ENCODE measurements at places on chromosomes 6 and 20.

DNA sequence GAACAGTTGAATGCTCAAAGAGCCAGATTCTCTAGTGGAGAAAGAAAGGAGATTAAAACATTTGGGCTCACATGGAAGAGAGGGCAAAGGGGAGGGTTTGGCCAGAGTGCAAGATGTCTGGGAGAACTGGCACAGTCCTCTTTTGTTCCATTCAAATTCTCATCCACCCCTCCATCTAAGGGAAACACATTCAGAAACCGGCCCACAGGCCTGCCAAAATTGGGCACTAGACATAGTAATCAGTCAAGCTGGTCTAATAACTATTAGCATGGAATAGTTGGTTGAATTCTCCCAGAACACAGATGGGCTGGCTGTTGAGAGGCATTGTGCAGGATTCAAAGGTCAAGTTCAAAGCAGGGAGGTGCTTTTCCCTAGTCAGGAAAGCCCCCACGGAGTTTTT lies 341.4 kb upstream of the IRAK1BP1 start:
- no peak for DNase-seq

DNA sequence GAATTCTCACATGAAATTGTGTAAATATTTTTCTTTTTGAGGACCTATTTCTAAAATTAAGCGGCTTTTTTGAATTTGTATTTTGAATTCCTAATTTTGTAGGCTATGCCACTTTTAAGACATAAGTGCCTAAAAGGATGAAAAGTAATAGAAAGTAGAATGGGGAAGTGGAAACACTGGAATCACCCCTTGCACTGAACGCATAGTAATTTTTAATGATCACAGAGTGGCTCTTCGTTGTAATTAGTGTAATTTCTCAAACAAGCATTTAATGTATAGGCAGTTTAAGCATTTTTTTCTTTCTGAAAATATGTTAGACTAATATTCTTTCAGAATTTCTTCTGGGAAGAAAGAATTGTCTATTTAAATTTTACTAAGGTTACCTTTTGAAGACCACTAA lies 73.2 kb downstream of the ARID1B start:
- no peak for DNase-seq

DNA sequence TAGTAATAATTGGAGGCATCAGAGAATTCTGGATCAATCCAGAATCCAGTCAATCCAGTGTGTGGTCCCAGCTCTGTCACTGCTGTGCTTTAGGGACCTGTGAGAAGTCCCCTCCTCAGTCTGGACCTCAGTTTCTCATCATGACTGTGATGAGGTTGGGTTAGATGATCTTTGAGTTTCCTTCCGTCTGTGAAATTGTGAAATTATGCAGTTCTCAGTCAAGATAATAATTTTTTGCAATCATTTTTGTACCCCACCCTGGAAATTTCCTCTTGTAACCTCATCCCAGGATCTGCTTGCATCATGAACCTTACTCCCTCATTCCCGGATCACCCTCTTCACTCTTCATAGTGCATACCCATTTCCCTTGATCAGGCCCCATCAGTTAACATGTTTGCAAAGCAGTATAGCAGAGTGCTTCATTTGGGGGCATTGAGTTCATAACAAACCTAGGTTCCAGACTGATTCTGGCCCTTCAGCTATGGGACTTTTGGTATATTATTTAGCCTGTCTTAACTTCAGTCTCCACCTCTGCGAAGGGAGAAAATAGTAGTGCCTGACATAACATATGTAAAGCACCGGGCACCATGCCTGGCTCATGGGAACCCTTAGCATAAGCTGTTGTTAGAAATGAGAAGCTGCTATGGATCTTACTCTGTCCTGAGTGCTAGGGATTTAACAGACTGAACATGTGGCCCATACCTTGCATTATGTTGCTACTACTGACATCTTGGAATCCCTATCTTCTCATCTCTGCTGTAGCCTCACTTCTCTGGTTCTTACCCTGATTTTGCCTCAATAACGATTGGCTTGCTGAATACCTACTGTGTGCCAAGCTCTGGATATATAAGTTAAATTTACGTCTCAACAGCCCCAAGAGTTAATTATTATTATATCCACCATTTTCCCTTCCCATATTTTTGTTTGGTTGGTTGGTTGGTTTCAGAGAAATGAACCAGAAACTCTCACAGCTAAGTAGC lies 1.3 kb downstream of the ZNF76 start:
- DNase-seq: no peak

DNA sequence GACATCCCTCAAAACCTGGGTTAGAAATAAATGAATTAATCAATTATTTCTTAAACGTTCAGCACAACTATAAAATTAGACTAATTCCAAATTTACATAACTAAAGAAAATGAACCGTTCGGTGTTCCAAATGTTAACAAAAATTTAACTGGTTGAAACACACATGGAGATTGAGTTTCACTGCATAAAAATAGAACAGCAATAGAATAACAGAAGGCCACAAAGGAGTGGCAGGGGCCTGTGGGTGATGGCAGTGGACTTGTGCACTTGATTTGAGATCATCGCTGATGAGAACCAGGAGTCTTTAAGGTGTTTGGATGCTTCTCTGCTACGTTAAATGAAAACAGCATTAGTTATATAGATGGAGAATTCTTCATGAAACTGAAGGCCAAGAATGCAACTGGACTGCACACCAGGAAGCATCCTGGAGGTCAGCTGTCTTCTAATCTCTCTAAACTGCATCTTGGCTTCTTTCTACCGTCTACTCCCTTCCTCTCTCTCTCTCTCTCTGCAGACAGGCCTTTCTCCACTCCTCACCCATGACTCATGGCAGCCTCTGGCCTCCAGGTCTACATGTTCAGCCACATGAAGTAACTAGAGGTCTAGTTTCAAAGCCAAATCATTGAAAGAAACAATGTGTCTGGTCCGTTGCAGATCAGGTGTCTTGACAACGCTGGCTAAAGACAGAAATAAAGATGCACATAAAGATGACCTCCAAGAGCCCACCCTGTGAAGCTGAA lies 111.3 kb downstream of the SIM1 start:
- DNase-seq: no peak

GRCh38 chr6:13813026-13813425 lies 1.3 kb downstream of the MCUR1 start:
- no peak for DNase-seq

- no peak for DNase-seq
Measured at GRCh38 chr20:49009899-49010631, 36.0 kb upstream of the CSE1L start.

DNA sequence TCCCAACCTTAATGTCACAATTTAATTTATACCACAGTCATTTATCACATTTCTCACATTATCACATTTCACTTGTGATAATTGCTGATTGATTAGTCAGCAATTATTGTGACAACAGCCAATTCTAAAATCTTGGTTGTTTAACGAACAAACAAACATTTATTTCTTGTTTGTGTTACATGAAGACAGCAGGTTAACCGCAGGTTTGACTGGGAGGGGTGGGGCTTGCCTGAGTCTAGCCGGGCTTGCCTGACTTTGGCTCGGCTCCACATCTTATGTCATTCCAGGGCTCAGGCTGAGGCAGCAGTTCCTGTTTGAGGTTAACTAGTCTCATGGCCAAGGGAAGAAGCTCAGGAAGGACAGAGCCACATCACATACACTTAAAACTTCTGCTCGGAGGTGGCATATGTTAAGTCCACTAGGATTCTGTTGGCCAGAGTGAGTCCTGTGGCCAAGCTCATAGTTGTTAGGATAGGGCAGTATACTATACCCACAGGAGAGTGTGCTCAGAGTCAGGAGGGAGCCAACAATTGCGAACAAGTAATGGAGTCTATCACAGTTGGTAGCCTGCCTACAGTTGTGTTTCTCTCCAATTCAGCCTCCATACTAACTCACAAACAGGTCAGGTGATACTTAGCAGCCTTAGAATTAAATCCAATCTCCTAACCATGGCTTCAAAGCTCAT lies 90.0 kb upstream of the IFNGR1 start:
- DNase-seq: peak; percentile 35

DNA sequence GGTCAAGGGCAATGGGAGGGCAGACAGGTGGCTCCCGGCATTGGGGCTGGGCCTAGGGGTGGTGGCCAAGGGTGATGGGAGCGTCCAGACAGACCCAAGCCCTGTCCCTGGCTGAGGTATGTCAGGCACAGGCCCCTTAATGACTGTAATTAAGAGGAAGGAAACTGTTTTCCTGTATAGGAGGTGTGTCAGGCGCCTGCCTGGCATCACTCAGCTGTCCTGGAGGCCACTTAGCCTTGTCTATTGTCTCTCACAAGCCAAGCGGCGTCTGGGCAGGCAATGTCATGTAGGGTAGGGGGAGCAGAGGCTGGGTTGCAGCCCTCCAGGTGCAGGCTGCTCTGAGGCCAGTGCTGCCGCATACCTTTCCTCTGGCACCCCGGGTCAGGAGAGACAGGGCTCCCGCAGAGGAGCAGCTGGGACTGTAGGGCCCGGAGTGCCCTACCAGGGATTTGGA lies 3.9 kb upstream of the FAM83C start:
- DNase-seq: no peak

- no peak for DNase-seq
Measured at GRCh38 chr6:25701807-25702206, 49.8 kb downstream of the SCGN start.

DNA sequence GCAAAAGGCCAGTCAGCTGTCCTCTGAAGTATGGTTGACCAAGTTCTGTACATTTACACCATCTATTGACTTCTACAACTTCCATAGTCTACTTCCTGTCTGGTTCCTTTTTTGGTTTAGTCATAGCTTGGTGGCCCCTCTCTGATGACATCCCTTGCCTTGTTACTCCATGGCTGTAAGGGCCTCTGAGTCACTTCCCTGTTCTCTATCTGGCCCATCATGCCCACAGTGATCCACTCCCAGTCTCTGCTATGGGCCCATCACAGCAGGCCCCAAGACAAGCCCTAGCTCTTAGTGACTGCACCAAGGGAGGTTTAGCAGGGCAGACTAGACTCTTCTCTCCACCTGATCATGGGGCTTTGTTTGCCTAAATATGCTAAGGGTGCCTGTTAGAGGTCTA lies 441.6 kb downstream of the HACE1 start:
- DNase-seq: no peak

- DNase-seq: no peak
Measured at GRCh38 chr6:50362706-50363105, 313.0 kb upstream of the DEFB112 start.

Measured in renal cortex interstitium (tissue), 15 donors.